CD4-positive, alpha-beta T cell (primary cell): ENCODE measurements at places on chromosomes 6 and 20. TPM values are rescaled to one million over a fixed set of nuclear protein-coding genes. Genes with fewer than 3 reads are reported as not detected.

NRSN1 gene
- total RNA-seq = not detected

ADGRF1 gene
- not detected for total RNA-seq

SLC26A8 gene
- total RNA-seq = not detected

RSPO3 gene
- total RNA-seq = not detected

KLC4 gene
- total RNA-seq = 40.8 TPM

PNPLA1 gene
- 0.17 TPM for total RNA-seq

NOX3 gene
- total RNA-seq = not detected

CST4 gene
- not detected for total RNA-seq

ARMC2 gene
- total RNA-seq = 5.7 TPM

KHDC1L gene
- not detected for total RNA-seq

AK9 gene
- 6.6 TPM for total RNA-seq

ZSCAN16 gene
- 7.3 TPM for total RNA-seq

RMND1 gene
- total RNA-seq = 6.5 TPM

MTFR2 gene
- total RNA-seq = 1.1 TPM

SLC13A3 gene
- not detected for total RNA-seq

FLOT1 gene
- 31.6 TPM for total RNA-seq

PCSK2 gene
- total RNA-seq = not detected

DNA sequence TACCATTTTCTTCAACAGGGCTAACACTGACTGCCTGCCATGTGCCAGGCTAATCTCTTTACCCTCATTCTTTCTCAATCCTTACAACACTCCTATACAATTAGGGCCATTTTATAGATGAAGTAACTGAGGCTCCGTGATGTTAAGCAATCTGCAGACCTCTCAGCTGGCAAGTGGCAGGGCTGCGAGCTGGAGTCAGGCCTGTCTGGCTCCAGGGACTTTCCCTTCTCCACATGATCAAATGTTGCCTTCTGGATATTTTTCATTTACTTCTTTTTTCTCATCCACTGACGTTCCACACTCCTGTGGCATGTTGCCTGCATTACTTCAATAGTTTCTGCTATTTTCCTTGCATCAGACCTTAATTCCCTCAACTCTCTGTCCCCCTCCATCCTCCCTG lies 55.2 kb upstream of the TAGAP start:
- DNase-seq = no peak

- no peak for DNase-seq
Observed at GRCh38 chr6:108001696-108002231, 43.8 kb upstream of the SEC63 start.

DNA sequence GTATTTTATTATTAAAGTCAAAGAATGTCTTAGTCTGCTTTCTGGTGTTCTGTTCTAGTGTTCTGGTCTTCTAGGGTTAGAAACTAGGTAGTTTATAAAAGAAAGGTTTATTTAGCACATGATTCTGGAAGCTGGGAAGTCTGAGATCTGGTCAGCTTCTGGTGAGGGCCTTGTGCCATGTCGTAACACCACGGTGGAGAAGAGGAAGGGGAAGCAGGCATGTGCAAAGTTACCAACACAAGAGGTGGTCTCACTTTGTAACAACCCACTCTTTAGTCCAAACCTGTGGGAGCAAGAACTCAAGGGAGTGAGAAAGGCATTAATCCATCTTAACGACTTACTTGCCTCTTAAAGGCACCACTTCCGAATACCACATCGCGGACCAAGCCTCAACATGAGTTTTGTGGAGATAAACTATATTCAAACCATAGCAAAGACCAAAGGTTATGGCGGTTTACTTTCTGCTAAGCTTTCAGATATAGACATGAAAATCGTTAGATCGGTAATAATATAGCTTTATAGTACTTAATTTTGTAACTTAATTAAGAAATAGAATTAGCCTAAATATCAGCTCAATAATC lies 99.4 kb downstream of the NCOA3 start:
- no peak for DNase-seq

- no peak for DNase-seq
Observed at GRCh38 chr6:27782748-27783147, 129.4 kb downstream of the OR2B2 start.

DNA sequence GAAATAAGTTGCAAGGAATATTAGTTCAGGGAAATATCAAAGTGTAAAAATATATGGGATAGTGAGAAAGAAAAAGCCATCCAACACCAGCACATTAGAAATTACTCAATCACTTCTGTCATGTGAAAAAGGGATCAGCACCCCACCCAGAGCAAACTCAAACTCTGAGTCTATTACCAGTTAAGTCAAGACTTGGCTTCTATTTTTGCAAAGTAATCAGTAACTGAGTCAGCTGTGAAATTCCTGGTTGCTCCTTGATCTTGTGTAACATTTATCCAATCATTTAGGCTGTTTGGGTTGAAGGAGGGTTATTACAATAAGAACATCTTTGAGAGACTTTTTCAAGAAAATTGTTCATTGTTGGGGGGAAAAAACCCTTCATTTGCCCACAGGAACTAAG lies 51.2 kb downstream of the SLC22A23 start:
- DNase-seq = no peak

DNA sequence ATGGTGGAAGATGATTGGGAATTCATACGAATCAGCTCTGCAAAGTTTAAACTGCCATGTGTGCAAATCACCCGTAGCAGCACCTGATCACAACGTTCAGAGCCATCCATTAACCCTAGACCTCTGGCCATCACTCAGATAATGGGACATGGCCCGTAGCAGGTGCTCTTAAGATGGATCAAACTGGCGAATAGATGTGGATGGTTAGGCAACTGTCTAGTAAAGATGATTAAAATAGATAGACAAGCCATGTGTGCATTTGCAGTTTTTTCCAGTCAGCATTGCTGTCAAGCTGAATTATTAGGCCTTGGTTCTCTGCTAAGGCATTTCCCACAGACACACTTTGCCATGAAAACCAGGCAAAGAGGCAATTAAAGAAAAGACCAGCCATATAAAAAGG lies 40.6 kb upstream of the PHACTR1 start:
- no peak for DNase-seq

DNA sequence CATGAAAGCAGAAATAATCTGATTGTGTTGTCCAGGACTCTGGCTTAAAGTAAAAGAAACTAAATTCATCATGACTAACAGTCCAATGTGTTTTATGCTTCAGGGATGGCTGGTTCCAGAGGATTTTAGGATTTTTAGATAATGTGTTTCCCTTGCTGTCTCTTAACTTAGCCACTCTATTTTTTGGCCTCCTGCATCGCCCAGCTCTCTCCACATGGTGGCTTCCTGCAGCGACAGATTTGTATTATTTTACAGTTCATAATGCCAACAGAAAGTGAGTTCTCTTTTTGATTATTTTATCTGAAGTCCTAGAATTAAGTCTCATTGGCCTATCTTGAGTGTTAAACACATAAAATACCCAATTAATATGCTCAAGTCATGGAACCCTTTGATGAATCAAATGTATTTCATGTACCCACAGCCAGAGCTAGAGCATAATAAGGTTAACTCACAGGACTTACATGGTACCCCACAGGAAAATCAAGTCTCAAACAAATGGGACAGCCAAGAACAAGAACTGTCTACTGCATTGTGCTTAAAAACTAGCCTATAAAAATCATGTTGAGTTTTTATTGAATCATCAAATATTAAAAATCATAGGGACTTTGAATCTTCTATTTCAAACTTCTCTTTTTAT lies 582.5 kb downstream of the DOK5 start:
- DNase-seq = no peak

GRCh38 chr6:144568241-144568640 lies 283.1 kb downstream of the UTRN start:
- no peak for DNase-seq

GRCh38 chr6:35064757-35065440 lies 76.2 kb downstream of the TCP11 start:
- no peak for DNase-seq

DNA sequence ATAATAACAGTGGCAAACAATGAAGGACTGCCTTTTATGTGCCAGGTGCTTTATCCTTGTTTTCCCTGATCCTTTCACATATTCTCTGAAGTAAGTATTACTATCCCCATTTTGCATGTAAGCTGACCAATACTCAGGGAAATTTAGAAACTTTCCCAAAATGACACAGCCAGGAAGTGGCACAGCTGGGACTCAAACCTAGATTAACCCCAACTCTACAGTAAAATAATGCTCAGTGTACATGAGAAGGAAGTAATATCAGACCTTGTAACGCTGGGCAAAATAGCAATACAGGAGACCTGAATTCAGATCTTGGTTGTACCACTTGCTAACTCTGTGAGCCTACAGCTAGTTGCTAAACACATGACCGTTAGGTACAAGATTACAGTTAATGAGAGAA lies 26.8 kb upstream of the NRSN1 start:
- no peak for DNase-seq

- no peak for DNase-seq
Observed at GRCh38 chr6:157429248-157429647, 48.3 kb downstream of the ZDHHC14 start.

GRCh38 chr20:14644306-14645097 lies 307.1 kb upstream of the FLRT3 start:
- DNase-seq = no peak

GRCh38 chr6:73047801-73048200 lies 177.5 kb downstream of the KHDC1L start:
- no peak for DNase-seq

- DNase-seq = no peak
Observed at GRCh38 chr6:112332274-112332673, 14.9 kb upstream of the RFPL4B start.

DNA sequence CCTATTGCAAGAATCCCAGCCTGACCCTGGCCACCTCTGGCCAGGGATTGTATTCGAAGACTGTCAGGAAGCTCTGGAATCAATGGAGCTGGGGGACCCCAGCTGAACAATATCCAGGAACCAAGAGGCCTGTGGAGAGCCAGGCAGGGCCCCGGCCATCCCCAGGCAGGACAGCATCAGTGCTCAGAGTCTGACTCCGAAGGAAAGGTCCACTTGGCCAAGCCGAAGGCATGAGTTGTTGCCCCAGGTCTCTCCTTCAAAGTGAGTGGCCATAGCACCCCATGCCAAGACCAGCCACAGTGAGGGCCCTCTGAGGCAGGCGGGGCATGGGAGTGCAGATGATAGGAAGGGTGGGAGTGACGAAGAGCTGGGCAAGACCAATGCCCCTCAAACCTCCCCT lies 193.1 kb downstream of the CDH4 start:
- DNase-seq = no peak

- no peak for DNase-seq
Observed at GRCh38 chr20:40493549-40493948, 195.5 kb downstream of the MAFB start.

DNA sequence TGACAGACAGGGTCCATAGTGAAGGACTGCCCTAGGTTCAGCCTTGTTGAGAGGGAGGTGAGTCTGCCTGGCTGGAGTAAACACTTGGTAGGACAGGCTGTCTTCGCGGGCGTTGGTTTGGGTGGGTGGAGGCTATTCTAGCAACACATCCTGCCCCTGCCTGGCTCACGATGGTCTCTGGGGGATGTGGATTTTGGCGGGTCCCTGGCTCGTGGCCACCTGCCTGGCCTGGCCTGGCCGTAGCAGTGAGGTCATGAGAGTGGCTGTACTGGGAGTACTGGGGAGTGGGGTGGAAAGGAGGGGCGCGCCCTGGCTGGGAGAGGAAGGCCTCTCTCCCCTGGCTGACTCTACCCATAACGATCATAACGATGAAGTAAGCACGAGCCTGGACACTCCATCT lies 30.2 kb upstream of the MRPS18A start:
- DNase-seq = no peak
